ENCODE measurements at places on chromosomes 2 and 18.

DNA sequence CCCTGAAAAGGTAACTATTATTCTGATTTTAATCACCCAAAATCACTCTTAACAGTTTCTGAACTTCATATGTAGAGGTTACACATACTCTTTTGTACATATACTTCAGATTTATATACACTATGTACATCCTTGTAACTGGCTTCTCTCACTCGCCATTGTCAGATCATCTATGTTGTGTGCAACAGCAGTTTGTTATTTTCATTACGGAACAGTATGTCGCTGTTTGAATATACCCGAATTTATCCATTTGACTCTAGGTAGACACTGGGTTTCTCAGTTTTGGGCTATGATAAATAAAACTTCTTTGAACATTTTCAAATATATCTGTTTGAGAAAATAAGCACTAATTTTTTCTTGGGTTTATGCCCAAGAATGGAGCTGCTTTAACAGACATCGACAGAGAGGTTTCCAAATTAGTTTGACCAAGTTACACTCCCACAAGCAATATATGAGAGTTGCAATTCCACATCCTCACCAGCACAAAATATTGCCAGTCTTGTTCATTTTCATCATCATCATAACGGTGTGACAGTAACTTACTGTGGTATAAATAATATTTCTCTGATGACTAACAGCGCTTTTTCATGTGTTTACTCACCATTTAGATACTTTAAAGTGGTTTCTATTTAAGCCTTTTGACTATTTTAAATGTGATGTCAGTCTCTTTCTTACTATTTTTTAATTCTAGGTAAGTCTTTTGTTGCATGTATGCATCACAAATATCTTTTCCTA lies 80.9 kb downstream of the SMC6 start:
- DNase-seq = no peak

GRCh38 chr2:105442056-105442455 lies 43.2 kb upstream of the FHL2 start:
- DNase-seq = no peak

DNA sequence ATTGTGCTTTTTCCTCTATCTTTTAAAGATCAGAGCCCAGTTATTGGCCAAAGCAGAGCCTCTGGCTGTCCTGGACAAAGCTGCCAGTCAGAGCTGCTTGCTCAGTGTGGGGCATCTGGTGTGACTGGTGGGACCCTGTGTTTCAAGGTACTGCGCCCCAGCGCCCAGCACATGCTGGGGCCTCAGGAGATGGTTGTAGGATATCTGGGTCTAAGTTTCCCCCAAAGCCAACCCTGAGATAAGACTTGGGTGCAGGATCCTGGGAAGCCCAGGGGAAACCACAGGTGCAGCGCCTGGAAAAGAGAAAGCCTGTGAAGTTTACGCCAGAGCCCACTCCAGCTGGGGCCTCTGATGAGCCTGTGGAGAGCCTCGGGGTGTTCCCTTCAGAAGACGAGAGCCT lies 117.7 kb downstream of the RPIA start:
- no peak for DNase-seq

GRCh38 chr2:68698567-68699377 lies 35.8 kb upstream of the ARHGAP25 start:
- DNase-seq = no peak

- DNase-seq = no peak
Measured at GRCh38 chr2:240900141-240900860, 4.3 kb upstream of the MAB21L4 start.

- DNase-seq = no peak
Measured at GRCh38 chr2:186603286-186603685, 13.4 kb downstream of the ITGAV start.

Data from hippocampal formation (tissue), 2 donors.